Left cardiac atrium (tissue), 4 donors: ENCODE measurements at places on chromosomes 3 and 15.

DNA sequence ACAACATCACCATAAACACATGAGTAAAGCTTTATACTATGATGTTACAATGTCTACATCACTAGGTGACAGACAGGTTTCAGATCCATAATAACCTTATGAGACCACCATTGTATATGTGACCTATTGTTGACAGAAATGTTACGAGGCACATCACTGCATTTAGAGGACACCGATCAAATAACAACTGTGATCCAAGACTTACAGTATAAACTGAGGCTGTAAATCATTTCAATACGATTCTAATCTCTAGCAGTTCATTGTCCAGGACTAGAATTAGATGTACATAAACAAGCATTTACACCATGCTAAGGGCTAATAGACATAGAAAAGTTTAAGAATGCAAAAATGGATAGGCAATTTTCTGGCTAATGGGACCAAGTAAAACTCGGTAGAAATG lies 491.9 kb upstream of the ROBO1 start:
- no peak for DNase-seq

DNA sequence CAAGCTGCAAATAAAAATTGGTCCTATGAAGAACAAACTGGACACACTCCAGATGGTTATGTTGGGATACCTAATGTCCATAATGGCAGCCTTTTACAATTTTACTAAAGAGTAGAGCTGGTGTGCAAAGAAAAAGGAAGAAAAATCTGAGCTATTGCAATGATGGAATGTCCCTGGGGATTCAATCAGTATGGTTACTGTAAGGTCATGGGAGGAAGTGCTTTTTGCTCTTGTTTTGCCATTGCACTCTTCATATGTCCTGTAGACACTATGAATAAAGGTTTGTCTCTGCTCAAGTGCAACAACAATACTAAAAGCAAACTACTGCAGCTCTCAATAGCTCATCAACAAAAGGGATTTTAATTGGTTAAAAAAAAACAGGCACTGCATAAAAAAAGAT lies 5.4 kb downstream of the PFN2 start:
- DNase-seq = no peak

- DNase-seq = no peak
These were observed 1.2 kb upstream of the BAHD1 start for GRCh38 chr15:40439461-40439959.

- DNase-seq = no peak
These were observed 84.4 kb downstream of the BTD start for GRCh38 chr3:15685927-15686326.

DNA sequence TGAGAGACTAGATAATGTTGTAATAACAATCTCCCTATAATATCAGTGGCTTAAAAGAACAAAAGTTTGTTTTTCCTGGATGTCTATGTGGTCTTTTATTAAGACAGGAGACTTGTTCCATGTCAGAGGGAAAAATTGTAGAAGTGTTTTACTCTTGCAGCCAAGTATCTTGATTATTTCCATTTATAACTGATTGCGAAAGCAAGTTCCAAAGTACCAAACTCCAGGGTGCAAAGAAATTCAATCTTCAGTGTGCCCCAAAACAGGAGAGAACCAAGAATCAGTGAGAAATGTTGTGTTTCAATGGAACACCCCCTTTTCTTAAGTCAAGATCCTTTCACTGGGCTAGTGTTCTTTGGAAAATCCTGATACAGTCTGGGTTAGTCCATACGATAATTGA lies 624.4 kb upstream of the BCHE start:
- no peak for DNase-seq

GRCh38 chr15:56042982-56043980 lies 49.9 kb upstream of the NEDD4 start:
- DNase-seq = no peak
